Activated CD4-positive, alpha-beta T cell treated with anti-CD3 and anti-CD28 coated beads for 36 hours (primary cell): ENCODE measurements at places on chromosomes 2 and 18. TPM values are rescaled to one million over a fixed set of nuclear protein-coding genes. Genes with fewer than 3 reads are reported as not detected.

DNA sequence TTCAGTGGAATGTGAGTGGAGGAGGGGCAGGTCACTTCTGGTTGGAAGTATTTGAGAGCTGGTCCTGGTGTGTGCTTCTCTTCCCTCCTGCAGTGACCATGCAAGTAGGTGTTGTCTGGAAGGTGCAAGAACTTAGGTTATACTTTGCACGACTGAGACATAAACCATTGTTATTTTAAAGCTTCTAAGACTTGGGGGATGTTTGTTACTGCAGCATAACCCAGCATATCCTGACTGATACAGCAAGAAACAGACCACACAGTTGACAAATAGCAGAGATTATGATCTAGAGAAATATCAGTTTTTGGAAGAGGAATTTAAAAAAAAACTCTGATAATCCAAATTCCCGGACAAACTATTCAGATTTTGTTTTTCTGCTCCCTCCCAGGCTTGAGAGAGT is 130.8 kb downstream of the ACTR3 start:
- no peak for DNase-seq

Gene CNGA3
- not detected for total RNA-seq

DNA sequence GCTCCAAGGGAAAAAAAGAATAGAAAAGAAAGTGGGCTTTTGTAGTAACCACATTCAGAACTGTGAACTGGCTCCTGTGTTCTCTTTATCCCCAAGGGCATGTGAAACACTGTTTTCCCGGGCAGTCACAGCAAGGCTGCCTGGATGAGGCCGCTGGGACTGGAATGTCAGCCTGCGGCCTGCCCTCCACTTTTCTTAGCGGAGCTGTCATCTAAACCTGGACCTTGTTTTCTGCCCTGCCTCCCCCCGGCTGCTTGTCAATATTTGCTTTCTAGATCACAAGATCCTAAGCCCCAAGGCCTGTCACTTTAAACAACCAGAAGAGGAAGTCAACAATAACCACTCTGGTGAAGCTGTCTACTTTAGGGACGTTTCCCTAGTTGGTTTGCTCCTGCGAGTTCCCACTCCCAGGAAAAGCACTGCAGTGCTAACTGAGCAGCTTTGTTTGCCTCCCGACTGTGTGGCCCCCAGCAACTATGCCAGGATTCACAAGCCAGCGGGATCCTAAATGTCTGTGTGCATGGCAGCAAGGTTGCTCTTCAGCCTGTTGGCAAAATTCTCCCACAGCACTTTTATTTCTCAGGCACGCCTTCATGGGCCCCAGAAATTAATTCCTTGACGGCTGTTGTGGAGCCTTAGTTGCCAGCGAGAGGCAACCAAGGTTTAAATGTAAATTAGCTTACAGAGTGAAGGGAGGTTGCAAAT is 30.6 kb downstream of the SOWAHC start:
- DNase-seq: no peak

Gene TMEM198
- 2.4 TPM for total RNA-seq

GRCh38 chr2:12715258-12716031 is 1.3 kb upstream of the TRIB2 start:
- DNase-seq: no peak

- DNase-seq: no peak
Measured at GRCh38 chr18:6681331-6681875, 48.1 kb upstream of the ARHGAP28 start.

GRCh38 chr2:16093639-16094529 is 153.5 kb downstream of the MYCN start:
- no peak for DNase-seq

DNA sequence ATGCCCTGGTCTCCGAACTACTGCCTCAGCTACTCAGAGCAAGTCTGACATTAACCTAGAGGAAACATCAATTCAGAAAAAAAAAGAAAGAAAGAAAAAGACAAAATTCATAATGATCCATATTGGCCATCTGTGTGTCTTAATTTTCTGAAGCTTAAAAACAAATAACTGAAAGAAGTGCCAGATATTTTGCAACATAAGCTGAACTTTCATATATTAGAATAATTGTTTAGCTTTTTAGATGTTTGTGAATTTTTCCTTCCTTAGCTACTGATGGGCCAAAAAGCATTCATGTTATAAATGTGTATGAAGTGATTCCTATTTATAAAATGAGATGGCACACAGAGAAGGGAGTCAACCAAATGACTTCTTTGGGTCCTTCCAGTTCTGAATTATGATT is 555.0 kb upstream of the CHAC2 start:
- DNase-seq: no peak

Gene EIF5B
- total RNA-seq: 79.0 TPM

GRCh38 chr2:4381049-4381448 is 677.7 kb downstream of the DCDC2C start:
- DNase-seq: no peak

DNA sequence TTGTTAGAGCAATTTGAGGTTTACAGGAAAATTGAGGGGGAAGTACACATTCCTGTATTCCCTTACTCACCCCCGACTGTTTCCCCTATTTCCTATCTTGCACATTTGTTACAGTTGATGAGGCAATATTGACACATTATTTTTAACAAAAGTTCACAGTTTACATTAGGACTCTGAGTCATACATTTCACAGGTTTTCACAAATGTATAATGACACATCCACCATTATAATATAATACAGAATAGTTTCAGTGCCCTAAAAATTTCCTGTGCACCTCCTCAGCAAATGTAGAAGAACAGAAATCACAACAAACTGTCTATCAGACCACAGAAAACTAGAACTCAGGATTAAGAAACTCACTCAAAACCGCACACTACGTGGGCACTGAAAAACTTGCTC is 160.6 kb upstream of the RMP24 start:
- no peak for DNase-seq

- no peak for DNase-seq
Measured at GRCh38 chr2:240363746-240364581, 71.5 kb upstream of the GPC1 start.

DNA sequence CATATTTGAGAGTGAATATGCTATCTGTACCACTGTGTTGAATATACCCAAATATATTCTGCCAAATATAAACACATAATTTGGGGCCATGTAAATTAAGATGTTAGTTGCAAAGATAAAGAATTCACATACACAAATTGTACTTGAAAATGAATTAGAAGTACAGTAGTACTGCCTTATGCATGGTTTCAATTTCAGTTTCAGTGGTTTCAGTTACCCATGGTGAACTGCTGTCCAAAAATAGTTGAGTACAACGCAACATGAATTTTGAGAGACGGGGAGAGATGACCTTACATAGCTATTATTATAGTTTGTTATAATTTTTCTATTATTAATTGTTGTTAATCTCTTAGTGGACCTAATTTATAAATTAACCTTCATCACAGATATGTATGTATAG is 1313.0 kb upstream of the FAM98A start:
- no peak for DNase-seq

GRCh38 chr2:80461505-80462197 is 157.1 kb upstream of the LRRTM1 start:
- no peak for DNase-seq
